ENCODE measurements at places on chromosomes 1 and 21.
A peak's percentile ranks its signal among the peaks of the same experiment; 100 is the strongest.

DNA sequence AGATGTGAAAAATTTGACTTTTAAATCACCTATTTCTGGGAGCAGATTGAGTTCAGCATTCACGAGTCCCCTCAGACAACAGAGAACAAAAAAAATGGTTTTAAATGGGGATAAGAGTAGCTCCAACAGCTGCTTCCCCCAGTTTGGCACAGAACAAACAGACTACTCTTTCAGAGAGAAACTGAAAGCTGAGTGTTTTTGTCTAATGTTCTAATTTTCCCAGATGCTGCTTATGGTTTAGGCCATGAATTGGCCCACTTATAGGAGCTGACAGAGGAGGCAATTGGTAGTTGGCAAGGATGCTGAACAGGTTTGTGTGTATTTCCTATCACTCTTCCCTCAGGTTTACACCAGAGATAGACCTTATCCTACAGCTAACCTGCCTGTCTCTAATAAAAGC, 1637.4 kb upstream of the PRMT6 start:
- DNase-seq, result no peak

GRCh38 chr1:93758842-93759515, 77.3 kb upstream of the BCAR3 start:
- no peak for DNase-seq

- DNase-seq, result no peak
Measured at GRCh38 chr1:93499075-93499474, 51.2 kb downstream of the FNBP1L start.

DNA sequence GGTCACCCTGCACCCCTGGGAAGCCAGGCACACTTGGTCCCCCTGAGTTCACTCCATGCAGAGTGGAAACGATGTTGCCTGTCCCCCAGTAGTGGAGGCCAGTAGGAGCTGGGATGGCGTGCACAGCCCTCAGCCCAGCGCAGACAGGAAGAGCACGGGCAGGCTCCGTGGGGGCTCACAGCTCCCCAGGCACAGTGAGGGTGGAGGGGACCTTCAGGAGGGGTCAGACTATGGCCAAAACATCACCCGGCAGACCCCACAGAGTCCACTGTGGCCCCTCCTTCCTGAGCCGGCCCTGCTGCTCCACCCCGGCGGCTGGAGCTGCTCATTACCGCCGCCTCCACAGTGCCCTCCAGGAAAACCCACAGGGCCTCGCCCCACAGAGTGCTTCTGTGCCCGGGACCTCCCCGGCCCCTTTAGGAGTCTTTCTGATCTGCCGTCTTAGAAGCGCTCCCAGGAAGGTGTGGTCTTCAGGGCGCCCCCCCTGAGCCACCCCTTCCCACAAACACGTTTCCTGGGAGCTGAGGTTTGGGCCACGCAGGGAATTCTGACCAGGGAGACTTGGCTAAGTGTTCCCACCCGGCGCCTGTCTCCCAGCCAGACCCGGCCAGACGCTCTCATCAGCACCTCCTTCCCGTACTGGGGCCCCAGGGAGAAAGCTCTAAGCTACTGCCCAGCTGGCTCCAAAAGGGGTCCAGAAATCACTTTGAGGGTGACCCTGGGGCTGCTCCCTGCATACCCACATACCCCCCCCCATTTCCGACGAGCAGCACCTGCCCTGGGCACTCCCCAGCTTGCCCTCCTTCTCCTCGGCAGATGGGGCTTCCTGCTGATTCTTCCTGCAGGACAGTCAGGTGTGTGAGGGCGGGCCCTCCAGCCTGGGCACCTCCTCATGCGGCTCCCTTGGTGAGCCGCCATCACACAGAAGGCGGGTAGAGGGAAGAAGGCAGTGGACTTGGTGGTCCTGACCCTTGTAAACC, 38.8 kb downstream of the RIPK4 start:
- DNase-seq, result no peak

GRCh38 chr21:44299458-44300261, at the start of gene PFKL:
Gene PFKL, plus strand, starts transcription at chr21:44300053. Its CDS starts 53 bp downstream, at chr21:44300106.
- peak; percentile 45 for DNase-seq

DNA sequence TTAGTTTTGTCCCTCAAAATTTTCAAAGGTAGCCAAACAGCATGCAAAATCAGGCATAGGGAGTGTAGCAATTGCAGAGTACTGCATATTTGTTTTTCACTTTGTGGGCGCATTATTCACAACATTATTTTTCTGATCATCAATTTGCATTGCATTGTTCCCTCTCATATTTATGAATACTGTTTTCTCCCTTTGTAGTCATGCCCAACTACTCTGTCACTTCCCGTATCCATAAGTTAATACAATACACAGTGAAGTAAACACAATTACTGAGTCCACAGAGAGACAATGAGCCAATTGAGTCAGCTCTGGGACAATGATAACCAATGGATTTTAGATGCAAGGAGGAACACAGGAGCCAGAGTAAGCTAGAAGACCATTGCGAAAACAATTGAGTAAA, 944.0 kb upstream of the ADGRL4 start:
- DNase-seq, result no peak

- DNase-seq, result no peak
Measured at GRCh38 chr1:223775054-223775453, 62.7 kb downstream of the CAPN2 start.

GRCh38 chr1:204254031-204254661, 40.4 kb upstream of the GOLT1A start:
- no peak for DNase-seq

DNA sequence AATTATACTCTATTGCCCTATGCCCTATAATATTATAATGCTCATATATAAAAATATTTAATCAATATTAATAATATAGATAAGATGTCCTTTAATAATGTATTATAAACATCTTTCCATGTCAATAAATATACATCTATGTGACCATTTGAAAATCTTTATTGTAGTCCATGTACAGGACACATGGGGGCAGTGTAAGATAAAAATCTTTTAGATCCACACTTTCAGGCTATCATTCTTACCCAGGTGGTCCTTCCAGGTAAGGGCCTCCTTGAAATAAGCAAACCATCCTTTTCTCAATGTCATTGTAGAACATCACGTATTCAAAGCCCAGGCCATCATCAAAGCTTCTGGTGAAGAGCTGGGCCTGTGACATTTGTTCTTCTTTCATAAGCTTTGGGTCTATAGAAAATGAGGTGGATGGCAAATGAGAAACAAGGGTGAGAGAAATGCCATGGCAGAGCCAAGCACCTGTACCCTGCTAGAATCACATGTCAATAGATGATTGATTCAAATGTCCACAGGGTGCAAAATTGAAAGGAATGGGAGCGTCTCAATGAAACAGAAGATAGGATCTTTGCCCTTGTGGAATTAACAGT, 20.2 kb downstream of the THEM4 start:
- DNase-seq, result no peak

GRCh38 chr21:30613836-30614235, at the start of gene KRTAP6-1:
Gene KRTAP6-1, minus strand, starts transcription at chr21:30613930. Its CDS starts 26 bp downstream, at chr21:30613904.
- no peak for DNase-seq

- DNase-seq, result no peak
Measured at GRCh38 chr1:108502624-108503023, 52.5 kb downstream of the NBPF6 start.

DNA sequence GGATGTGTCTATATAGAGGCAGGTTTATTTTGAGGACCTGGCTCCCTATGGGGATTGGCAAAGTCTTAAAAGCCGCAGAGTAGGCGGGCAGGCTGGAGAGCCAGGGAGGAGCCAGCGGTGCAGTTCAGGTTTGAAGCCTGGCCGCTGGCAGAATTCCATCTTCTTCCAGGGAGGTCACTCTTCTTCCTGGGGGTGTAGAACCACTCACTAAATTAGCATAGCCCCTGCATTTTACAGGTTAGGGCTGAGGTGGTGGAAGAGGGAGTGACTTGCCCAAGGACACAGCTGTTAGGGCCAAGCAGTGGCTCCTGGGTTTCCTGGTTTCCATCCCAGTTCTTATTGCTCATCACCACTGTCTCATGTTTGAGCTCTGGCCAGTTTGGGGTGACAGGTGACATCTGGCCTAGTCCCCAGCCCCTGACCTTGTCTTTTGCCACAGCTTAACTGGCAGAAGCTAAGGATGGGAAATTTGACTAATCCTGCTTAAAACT, 1.4 kb downstream of the PINK1 start:
- peak; percentile 18 for DNase-seq

DNA sequence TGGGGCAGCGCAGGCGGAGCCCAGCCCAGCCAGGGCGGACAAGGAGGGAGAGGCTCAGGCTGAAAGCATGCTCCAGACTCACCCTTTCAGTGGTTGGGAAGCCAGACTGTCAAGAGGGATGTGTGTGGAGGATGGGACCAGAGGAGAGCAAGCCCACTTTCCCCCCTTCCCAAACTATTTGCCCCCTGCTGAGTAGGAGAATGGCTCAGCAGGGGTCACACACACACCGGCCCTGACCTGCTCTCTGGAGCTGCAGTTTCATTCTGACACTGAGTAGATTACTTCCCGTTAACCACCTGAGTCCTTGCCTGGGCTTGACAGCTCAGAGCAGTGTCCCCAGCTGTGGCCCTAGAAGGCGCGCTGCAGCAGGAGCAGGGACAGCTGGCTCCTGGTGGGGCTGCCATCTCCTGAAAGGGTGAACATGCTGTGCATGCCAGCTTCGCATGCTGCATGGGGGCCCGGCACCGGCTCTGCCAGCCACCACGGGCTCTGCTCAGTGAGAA, 51.6 kb upstream of the CNTN2 start:
- no peak for DNase-seq

GRCh38 chr1:204126386-204126785, 25.5 kb downstream of the ETNK2 start:
- DNase-seq, result no peak

DNA sequence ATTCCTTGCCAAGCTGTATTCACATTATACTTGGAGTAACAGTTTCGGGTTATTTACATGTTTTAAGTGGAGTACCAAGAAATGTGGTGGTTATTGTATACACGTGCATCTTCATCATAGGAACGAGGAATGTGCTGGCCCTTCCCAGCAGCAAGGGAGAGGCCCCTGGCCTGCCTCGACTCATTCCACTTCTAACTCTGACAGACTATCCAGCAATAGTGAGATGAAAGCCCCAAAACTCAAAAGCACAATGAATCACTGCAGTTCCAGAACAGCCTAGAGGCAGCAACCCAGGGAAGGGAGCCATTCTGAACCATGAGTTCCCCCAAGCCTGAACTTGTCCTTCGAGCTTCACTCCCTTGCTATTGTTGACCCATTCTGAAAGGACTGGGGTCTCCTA, 23.1 kb downstream of the FAM89A start:
- DNase-seq, result no peak

DNA sequence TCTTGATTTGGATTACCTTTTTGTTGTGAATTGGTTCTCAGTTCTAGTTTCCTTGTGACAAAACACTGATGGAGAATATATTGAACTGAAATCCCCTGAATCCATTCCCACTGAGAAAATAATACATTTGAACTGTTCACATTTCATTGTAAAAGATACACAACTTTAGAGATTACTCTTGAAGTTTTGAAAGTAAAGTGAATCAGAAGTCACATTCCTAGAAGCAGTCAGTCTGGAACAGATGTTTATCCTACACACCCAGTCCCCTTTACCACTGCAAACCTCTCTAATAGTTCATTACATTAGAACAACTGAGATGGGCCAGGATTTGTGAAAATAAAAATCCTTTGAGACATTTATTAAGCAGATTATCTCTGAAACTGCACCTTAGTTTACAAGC, 3.4 kb downstream of the RERE start:
- DNase-seq, result no peak

DNA sequence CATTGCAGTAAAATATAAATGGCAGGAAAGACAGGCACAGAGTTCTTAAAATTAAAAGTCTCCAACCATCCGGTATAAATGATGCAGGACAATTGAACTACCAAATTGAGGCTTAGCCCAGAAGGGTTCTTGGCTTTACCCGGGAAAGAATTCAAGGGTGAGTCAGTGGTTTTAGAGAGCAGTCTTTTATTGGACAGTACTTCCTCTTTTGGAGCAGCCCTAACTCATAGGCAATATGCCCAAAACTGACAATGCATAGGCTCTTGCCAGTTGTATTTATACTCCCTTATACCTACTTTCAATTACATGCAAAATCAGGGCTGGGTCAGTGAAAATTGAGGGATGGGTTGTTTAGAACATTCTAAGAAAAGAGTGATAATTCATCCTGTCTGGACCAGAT, 1628.9 kb upstream of the PRMT6 start:
- DNase-seq, result no peak

- no peak for DNase-seq
Measured at GRCh38 chr1:78101514-78101913, 55.7 kb downstream of the GIPC2 start.

DNA sequence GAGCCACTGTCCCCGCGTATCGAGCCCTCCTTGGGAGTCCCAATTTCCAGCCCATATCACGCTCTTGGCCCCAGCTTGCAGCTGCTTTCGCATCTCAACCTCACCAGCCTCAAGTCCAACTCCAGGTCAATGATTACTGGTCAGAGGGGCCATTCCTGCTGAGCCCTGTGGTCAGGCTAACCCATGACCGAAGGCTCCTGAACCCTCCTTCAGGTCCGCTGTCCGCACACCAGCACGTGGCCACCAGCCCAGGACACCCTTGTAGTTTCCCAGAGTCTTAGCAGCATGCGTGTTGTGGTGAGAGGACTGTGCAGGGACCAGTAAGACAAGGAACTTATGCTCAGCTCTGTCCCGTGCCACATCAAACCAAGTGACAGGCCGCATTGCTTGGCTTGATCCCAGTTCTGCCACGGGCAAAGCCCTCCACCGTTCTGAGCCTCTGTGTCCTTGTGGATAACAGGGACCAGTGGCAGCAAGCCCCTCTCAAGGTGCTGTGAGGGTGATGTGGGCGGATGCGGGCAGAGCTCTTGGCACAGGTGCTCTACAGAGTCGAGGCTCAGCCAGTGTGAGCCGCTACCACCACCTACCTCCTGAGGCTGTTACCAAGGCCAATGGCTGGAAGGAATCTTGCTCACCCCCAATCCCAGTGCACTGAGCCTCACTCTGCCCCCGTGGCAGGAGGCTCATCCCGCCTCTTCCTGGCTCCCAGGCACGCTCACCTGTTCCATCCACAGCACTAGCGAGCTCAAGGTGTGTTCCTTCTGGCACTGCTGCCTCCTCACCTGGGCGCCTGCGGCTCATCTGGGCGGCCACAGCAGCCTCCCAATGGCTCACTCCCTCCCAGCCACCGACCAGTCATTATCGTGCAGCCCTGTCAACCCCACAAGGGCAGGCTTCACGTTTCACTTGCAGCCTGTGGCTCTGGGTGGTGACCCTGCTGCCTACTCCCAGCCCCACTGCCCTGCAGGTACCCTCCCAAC, 20.4 kb downstream of the KRTAP10-1 start:
- no peak for DNase-seq

DNA sequence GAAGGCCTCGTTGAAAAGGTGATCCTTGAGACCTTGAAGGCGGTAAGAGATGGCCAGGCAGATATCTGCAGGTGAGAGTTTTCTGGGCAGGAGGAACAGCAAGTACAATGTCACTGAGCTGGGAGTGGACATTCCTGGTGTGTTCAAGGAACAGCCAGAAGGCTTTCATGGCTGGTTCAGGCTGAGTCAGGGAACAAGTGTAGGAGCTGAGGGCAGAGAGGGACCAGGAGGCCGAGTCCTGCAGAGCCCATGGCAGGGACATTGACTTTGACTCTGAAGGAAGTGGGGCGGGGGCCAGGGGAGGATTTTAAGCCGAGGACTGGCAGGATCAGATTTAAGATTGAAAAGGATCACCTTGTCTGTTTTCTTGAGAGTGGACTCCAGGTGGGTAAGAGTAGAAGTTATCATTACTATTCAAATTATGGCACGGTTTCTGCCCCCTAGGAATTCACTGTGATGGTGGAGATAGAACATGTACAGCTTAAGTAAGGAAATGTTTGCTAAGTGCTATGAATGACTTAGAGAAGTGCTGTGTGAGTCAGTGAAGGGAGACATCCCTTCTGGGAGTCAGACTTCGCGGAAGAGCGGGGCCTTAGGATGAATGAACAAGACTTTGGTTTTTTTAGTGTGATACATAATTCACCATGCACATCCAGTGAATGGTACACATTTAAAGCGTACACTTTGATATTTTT, 202.3 kb downstream of the KIF26B start:
- no peak for DNase-seq

GRCh38 chr1:23100074-23100748, 68.4 kb downstream of the LUZP1 start:
- peak; percentile 12 for DNase-seq

All from activated CD4-positive, alpha-beta T cell treated with anti-CD3 and anti-CD28 coated beads, Interleukin-2, amount 50 U/mL, for 1 hour (primary cell).